Omental fat pad (tissue), 4 donors: ENCODE measurements at places on chromosomes 6 and 20.

- DNase-seq, result no peak
These were observed 11.0 kb downstream of the TBPL1 start for GRCh38 chr6:133964052-133964451.

- no peak for DNase-seq
These were observed 396.9 kb upstream of the ADGRB3 start for GRCh38 chr6:68238097-68238601.

DNA sequence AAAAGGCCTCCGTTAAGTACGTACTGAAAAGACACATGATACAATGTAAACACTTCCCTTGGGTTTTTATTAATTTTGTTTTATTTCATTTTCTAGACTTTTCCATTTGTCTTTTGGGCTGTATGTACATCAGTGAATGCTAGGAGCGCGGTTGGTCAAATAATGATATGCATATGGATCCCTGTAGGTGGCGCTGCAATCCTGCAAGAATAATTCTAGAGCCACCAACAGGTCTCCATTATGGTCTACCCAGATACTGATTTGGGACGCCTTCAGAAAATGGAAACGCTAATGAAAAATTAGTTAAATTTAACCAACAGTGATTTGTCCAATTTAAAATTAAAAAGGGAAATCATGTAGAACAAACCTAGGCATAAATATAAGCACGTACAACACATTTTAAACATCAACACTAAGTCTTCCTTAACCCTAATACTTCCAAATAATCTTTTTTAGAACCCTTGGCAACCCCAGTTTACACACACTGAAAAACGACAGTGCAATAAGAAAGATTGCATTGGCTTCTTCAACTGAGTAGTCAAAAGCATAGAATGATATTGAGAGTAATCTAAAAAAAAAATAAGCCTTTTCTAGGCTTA, 433.5 kb downstream of the RFPL4B start:
- peak; percentile 48 for DNase-seq

GRCh38 chr6:139643986-139644385, 269.5 kb upstream of the CITED2 start:
- DNase-seq, result no peak

GRCh38 chr6:35534407-35535170, 21.9 kb upstream of the TULP1 start:
- DNase-seq, result no peak

DNA sequence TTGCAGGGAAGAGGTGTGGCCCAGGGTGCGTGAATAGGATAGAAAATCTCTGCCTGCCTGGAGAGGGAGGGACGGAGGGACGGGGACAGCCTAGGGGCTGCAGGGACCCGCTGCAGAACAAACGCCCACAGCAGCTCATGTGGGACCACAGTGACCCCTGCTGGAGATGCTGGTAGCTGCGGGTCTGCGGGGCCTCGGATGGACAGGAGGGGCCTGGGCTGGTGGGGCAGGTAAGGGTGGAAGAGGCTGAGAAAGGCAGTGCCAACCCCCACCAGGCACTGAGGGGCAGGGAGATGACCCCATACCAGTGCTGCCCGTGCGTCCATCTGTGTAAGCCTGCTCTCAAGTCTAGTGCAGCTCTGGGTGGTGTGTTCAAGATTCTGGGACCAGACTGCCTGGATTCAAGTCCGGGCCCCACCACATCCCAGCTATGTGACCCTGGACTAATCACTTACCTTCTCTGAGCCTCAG, 39.4 kb downstream of the KIAA1755 start:
- DNase-seq, result peak; percentile 82

DNA sequence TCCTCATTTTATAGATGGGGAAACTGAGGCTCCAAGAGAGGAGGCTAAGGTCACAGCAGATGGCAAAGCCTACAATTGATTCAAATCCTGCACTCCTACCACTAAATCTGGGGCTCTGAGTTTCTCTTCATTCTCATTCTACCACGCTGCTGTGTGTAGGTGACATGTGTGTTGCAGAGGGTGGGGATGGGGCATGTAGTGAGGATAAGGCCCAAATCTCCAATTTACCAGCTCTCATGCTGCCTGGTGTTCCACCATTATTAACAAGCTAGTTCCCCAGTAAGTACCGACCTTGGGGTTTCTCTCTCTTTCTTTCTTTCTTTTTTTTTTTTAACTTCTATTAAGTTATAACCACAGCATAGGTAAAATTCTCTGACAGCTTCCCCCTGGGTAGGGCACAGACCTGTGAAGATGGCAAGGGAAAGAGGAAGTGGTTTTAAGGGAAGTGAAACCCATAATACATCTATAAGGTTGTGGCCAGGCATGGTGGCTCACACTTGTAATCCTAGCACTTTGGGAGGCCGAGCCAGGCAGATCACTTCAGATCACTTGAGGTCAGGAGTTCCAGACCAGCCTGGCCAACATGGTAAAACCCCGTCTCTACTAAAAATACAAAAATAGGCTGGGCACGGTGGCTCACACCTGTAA, 13.0 kb upstream of the MATN4 start:
- DNase-seq, result no peak

GRCh38 chr6:161647234-161647633, 373.4 kb upstream of the AGPAT4 start:
- DNase-seq, result no peak

DNA sequence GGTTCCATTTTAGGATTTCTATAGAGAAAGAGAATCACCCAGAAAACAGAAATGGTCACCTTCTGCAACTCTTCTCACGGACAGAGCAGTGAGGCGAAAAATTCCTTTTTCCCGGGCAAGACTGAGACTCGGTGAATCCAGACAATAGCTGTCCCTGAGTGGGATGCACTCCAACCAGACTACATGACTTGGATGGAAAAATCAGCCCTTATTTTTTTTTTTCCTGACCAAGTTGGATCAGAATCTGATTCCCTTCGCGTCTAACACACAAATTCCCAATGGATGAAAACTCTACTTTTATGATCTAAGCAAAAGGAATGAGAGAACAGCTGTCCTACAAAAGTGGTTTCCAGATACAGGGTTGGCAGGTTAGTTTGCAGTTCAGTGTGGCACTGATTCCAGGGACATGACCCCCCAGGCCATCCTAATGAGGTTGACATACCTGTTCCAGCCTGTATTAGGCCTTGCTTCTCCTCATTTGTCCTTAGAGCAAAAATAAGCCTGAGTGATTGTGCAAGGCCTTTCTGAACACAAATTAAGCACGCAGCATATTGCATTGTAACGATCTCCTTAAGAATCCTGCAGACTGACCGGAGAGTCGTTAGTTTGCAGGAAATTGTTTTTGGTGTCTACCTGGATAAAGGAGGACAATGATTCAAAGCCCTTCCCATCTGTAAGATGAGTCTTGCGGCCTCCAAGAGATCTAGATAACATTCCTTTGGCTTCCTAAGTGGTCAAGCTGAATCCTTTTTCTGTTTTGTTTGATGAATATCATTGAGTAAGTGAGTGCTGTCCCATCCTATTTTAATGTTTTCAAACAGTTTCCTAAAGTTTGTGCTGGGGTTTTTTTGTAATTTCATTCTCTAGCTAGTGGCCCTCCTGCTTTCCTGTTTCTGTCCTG, 1.5 kb upstream of the NEDD9 start:
- DNase-seq, result no peak
